ENCODE measurements at places on chromosomes 13 and 19. TPM values are rescaled to one million over a fixed set of nuclear protein-coding genes. Genes with fewer than 3 reads are reported as not detected.

The SBK3 gene
- total RNA-seq: not detected

The CRTC1 gene
- 2.6 TPM for total RNA-seq

The CASP14 gene
- total RNA-seq: not detected

The TGFBR3L gene
- total RNA-seq: 0.92 TPM

The PEG3 gene
- total RNA-seq: 4.4 TPM

The SIGLEC7 gene
- total RNA-seq: not detected

The ZNF112 gene
- total RNA-seq: 7.5 TPM

The C5AR1 gene
- under 0.01 TPM for total RNA-seq

The NLRP4 gene
- total RNA-seq: not detected

The VN1R2 gene
- not detected for total RNA-seq

The NLRP7 gene
- not detected for total RNA-seq

The CBY2 gene
- not detected for total RNA-seq

The CCL25 gene
- not detected for total RNA-seq

The IGFL2 gene
- total RNA-seq: not detected

The ASF1B gene
- 12.6 TPM for total RNA-seq

The CDX2 gene
- not detected for total RNA-seq

The TUBA3C gene
- not detected for total RNA-seq

The FRY gene
- 9.5 TPM for total RNA-seq

The GPC5 gene
- not detected for total RNA-seq

The ATP4A gene
- not detected for total RNA-seq

The ZFP28 gene
- total RNA-seq: 9.4 TPM

The DKKL1 gene
- total RNA-seq: not detected

Measured in aortic smooth muscle cell (primary cell).